RPMI8226 (cell line): ENCODE measurements at places on chromosomes 2 and 18.

DNA sequence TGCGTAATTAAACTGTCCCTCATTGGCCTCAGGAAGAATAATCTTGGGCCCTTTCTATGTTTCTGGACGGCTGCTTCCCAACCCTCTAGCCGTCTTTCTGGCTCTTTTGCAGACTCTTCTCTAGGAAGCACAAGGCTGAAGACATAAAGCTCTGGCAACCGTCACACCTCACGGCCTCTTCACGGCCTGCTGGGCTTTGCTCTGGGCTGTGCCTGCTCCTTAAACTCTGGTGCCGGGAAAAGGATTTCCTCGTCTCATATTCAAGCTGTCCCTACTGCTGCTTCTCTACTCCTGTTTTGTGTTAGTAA, 36.0 kb upstream of the WIPF1 start:
- DNase-seq: peak; percentile 33

DNA sequence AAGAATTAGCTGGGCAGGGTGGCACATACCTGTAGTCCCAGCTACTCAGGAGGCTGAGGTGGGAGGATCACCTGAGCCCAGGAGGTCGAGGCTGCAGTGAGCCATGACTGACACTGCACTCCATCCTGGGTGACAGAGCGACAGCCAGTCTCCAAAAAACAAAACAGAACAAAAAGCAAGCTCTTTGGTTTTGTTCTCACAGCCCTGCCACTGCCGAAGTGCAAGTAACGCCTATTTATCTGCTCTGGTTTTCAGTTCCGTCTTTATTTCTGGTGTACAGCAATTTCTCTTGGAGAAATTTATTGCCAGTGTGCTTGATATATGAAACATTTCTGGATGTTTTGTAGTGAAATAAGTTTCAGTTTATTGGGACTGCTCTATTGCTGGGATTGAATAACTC, 61.9 kb downstream of the RAB10 start:
- DNase-seq: no peak

GRCh38 chr18:58175122-58175785, 131.2 kb downstream of the NEDD4L start:
- no peak for DNase-seq

GRCh38 chr2:217919781-217920351, 82.9 kb downstream of the TNS1 start:
- DNase-seq: no peak

DNA sequence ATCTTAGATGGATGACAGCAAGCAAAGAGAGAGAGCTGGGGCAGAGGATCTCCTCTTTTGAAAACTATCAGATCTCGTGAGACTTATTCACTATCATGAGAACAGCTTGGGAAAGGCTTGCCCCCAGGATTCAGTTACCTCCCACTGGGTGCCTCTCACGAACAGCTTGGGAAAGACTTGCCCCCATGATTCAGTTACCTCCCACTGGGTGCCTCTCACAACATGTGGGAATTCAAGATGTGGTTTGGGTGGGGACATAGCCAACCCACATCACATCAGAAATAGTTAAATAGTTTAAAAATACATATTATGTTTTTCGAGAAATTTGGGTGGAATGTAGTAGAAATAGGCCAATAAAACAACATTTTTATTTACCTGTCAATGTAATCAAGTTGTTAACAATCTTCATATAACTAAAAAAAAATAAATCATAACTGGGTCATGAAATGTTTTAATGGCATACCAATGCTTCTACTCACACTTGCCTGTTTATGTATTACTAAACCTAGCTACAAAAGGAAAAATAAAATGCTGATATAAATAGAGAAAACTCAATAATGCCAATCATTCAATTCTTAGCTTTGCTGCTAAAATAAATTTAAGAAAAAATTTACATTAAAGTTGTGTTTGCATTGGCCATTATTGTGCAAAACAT, 608.9 kb downstream of the SUCLG1 start:
- DNase-seq: no peak

DNA sequence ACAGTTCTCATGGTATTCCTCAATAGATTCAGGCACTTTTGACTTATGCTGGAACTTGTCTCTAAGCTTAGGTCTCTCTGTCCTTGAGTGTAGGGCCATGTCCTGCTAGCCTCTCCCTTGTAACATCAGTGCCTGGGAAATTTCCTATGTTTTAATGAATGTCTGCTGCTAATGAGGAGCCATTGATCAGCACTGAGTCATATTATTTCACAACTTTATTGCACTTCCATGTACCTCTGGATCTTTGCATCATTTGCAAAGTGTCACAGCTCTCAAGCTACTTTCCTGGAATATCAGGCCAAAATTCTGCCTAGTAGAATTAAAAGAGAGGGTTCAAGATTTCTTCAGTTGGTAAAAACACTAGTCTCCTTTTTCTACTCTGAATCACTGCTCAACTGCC, 102.5 kb downstream of the GAREM1 start:
- DNase-seq: no peak

GRCh38 chr2:139383532-139383931, 603.3 kb upstream of the NXPH2 start:
- DNase-seq: no peak

- peak; percentile 34 for DNase-seq
These were observed 138.1 kb downstream of the PTGR3 start for GRCh38 chr18:75070625-75071483.

GRCh38 chr2:235064976-235065375, 113.2 kb downstream of the SH3BP4 start:
- DNase-seq: no peak

GRCh38 chr18:49584394-49584793, 22.5 kb downstream of the LIPG start:
- DNase-seq: no peak

- DNase-seq: no peak
These were observed 186.2 kb downstream of the DYM start for GRCh38 chr18:49274188-49274714.

DNA sequence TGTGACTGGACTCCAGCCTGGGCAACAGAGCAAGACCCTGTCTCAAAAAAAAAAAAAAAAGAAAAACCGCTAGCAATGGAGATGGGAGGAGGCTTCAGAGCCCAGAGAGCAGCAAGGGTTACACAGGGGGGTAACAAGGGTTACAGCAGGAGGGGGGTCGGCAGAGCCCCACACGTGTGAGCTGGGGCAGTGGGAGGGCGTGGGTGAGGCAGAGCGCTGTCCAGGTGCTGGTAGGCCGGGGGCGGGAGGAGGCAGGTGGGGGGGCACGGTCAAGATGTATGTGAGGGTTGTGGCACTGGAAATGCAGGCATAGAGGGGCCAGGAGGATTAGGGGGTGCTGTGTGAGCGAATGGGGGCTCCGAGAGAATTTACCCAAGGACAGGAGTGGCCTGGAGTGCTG, 3.4 kb downstream of the MZT2B start:
- DNase-seq: no peak

DNA sequence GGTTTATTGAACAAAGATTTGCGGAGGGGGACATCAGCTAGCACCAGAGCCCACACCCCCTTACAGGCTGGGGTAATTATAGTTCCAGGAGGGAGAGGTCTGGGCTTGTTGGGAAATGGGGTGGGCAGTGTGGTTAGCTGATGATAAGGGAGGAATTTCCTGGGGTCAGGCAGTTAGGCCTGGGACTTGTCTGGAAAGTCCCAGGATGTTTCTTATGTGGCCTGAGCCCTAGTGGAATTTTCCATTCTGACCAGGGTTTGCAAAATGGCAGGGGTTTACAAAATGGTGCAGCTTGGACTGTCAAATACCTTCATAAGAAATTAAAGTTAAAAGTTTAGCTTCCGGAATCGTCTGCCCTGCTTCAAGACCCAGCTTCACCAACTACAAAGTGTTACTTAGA, 199.1 kb downstream of the FBXO15 start:
- DNase-seq: no peak

- no peak for DNase-seq
These were observed 49.5 kb downstream of the C2orf42 start for GRCh38 chr2:70141212-70141901.

- no peak for DNase-seq
These were observed 9.2 kb upstream of the SP9 start for GRCh38 chr2:174325373-174326160.

GRCh38 chr2:46549166-46549844, 69.9 kb downstream of the TMEM247 start:
- DNase-seq: peak; percentile 30

DNA sequence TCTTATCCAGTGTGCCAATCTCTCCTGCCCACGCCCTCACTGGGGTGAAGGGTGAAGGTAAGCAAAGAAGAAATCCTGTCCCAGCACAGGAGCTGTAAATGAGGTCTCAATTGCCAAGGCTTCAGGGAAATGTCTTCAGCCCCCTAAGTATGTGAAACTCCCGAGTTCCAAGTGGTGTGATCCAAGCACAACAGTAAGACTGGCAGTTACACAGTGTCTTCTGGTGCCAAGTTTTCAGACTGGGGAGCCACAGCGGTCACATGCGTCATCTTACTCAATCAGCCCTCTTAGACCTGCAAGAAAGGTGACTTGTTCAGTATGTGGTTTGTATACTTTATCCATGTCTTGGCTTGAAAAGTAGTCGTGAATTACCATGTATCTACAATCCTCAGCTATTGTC, 55.0 kb upstream of the SPRED2 start:
- no peak for DNase-seq

- DNase-seq: peak; percentile 64
These were observed at the start of gene ACVR2A for GRCh38 chr2:147844697-147845410. ACVR2A (plus strand) TSS chr2:147845029; CDS start chr2:147845153, 124 bp downstream.

- no peak for DNase-seq
These were observed 120.4 kb upstream of the MSH6 start for GRCh38 chr2:47662552-47662951.

- DNase-seq: no peak
These were observed 6.5 kb upstream of the IL1R2 start for GRCh38 chr2:101985101-101985792.

DNA sequence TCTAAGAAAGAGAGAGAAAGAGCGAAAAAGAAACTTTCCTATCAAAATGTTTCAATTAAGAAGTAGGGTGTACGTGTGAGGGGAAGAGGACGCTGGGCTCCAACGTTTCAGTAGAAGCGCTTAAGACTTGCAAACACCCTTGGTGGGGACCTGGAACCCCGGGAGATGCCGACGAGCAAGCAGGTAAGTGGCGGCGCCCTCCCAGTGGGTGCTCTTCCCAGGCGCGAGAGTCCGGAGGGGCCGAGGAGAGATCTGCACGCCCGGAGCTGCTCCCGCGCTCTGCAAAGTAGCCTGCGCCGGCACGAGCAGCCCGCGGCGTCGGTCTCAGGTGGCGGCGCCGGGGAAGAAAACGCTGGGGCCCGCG, 678 bp upstream of the OTX1 start:
- peak; percentile 57 for DNase-seq

- no peak for DNase-seq
These were observed 393.1 kb upstream of the SLC14A2 start for GRCh38 chr18:45222180-45222579.

DNA sequence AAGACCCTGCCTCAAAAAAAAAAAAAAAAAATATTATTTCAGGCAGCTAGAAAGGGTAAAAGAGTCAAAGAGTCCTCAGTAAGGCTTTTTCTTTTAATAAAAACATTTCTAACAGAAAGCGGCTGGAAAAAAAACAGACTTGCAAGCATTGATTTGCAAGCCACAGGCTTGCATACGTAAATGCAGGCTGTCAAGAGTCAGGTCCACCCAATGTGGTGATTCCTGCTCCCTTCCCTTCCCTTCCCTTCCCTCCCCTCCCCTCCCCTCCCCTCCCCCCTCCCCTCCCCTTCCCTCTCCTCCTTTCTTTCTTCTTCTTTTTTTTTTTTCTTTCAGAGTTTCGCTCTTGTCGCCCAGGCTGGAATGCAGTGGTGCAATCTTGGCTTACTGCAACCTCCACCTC, 74.4 kb upstream of the GULP1 start:
- no peak for DNase-seq

GRCh38 chr2:62785216-62785615, 79.7 kb downstream of the EHBP1 start:
- DNase-seq: no peak

- no peak for DNase-seq
These were observed 724.5 kb upstream of the FANCL start for GRCh38 chr2:58965602-58966001.

DNA sequence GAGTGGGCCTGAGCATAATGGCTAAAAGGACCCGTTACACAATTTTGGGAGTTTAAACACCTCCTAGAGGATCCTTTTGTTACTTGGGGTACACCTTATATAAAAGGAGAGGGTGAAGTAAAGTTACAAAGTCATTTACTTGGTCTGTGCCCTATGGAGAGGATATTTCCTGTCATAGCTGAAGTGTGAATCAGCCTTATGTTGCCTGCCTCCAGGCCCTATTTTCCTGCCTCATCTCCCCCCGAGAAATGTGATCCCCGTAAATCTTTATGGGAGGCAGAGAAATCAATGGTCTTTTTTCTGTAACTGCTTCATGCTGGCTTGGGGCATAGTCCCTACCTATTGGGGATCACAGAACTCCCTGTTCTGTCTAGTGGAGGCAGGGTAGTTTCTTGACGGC, 906.6 kb downstream of the DSC3 start:
- DNase-seq: no peak

- no peak for DNase-seq
These were observed 12.6 kb downstream of the NR4A2 start for GRCh38 chr2:156319811-156320485.

- no peak for DNase-seq
These were observed 3.6 kb upstream of the PROM2 start for GRCh38 chr2:95270541-95271081.

GRCh38 chr18:79746730-79747129, 51.0 kb upstream of the KCNG2 start:
- no peak for DNase-seq

DNA sequence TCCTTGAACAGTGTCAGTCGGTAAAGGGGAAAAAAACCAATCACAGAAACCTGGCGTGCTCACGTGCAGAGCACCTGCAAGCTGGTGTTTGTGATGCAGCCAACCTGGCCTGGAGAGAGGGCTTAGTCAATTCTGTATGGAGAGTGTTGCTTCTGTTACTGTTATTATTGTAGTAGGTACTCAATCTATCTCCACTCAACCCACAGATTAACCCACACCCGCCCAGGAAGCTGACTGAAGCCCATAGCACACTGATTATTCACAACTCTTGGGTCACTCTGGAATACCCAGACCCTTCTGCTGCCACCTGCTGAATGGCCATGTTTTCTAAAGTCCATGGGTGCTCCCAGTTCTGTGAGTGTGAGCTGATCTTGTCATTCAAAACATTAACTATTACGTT, 53.9 kb downstream of the TNFRSF11A start:
- no peak for DNase-seq

GRCh38 chr2:9552219-9553178, 3.1 kb downstream of the ADAM17 start:
- DNase-seq: no peak

GRCh38 chr2:121475811-121476571, 54.7 kb upstream of the RNU4ATAC start:
- DNase-seq: no peak

- DNase-seq: no peak
These were observed 836.7 kb downstream of the CBLN2 start for GRCh38 chr18:71707400-71707799.

DNA sequence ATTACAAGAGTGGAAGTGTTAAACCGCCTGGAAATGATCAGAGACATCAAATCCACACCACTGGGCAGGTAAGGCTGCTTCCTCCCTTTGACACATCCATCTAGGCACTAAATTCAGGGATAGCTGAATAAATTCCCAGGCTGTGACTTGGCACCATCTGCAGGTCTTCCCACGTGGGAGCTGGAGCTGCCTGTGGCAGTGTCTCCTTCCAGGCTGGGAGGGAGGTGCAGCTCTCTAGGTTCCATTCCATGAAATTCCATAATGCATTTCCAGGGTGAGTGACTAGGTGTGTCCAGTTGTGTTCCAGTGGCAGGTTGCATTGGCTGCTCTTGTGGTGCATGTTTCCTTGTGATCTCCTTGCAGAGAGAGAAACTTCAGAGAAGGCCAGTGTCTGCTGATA, 188.9 kb upstream of the CXCR4 start:
- DNase-seq: no peak

- no peak for DNase-seq
These were observed 307.2 kb downstream of the FBXO15 start for GRCh38 chr18:73840319-73840945.
